Activated CD4-positive, alpha-beta T cell treated with anti-CD3 and anti-CD28 coated beads, Interleukin-2, amount 50 U/mL, for 48 hours (primary cell): ENCODE measurements at places on chromosomes 11 and 22.

DNA sequence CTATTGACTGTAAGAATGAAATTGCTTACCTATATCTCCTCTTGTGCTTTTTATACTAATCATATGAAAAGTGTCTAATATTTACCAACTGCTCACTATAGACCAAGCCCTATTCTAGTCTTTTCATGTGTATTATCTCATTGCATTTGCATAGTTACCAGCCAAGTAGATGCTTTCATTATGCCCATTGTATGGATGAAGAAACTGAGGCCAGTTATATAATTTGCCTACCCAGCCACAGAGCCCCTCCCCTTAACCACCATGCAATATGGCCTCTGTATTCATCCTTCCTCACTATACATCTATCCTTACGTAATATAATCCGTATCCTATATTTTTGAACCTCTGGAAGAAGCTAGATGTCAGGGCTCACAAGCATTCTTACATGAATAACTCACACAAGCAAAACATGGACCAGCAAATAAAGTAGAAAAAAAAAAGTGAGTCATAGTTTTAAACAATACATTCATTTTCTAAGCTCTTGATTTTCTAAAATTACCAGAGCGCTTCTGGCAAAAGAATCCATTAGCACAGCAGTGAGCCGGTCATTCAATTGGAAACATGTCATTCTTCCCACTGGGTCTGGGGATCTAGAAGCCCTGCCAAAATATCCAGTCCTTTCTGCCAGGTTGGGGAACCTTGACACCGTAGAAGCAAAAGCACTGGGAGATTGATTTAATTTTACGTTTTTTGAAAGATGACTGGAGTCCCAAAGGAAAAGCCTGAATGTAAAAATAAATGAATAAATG lies 80.0 kb downstream of the C11orf91 start:
- no peak for DNase-seq

DNA sequence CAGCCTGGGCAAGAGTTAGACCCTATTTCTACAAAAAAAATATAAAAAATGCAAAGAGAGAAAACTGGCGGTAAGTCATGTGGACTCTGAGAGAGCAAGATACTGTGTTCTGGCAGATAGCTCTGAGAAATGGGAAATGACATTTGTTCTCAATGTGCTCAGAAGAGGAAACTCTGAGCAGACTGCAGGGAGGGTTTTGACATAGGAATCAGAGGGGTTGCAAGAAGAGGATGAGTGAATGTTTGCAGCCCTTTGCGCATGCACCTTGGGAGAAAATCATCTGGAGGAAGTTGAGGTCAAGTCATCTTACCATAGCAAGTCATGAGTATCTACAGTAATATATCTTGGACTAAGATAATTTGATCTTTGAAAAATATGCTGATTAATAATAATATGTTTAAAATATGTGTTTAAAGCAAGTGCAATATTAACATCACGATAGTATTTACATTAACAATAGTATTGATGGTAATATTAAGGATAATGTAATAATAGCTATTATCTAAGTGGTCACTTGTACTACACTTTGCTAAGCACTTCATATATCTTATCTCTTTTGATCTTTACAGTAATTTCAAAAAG lies 2.6 kb downstream of the ACER3 start:
- no peak for DNase-seq

DNA sequence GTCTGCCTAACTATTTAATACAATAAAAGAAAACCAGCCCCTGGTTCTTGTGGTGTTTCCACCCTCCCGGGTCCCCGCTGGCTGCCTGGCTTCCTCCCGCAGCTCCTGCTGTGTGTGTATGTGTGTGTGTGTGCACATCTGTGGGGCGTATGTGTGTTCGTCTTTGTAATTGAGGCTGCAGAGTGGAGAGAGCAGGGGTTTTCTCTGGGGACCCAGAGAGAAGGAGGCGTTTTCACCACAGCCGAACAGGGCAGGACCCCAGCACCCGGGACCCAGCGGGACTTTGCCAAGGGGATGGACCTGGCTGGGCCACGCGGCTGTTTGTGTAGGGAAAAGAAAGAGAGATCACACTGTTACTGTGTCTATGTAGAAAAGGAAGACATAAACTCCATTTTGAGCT lies 42.7 kb downstream of the IGLL1 start:
- no peak for DNase-seq

DNA sequence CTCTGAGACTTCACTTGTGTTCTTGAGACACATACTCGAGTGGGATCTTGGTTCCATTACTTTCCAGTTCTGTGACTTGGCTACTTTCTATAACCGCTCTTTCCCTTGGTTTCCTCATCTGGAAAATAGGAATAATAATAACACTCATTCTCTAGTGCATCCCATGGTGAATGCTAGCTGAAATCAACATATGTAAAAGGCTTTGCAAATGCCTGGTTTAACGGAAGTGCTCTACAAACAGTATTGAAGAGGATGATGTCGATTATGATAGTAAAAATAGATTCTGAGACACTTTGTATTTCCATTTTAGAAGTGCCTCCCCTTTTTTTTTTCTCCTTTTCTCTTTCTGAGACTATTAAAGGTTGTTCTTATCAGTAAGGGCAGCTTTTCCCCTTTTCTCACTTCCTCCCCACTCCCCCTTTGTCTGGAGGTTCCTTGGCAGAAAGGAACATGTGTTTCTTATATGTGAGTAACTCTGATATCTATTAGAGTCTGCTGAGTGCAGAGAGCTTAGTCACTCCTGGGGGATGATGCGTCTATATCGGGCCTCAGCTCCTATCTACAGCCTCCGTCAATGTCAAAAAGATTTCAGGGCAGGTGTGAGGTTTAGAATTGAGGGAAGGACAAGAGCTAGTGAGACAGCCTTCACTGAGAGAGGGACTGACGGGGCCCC lies 489.3 kb downstream of the NTM start:
- DNase-seq: no peak

DNA sequence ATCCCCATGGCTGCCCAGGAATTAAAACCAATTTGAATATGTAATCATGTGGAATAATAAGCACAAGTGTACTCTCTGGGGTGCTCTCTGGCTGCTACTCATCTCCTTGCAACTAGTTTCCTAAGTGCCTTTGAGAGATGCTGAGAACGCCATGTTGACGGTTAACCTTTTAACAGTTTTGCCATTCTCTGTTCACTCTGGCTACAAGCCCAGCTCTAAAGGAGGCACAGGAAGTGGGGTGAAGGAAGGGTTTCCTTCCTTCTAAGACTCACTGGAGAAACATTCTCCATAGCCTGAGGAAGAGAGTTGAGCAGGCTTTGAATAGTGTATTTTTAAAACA lies 122.0 kb upstream of the ZC3H12C start:
- no peak for DNase-seq
